Prostate gland (tissue), 2 donors: ENCODE measurements at places on chromosomes 3 and 15. TPM values are rescaled to one million over a fixed set of nuclear protein-coding genes. Genes with fewer than 3 reads are reported as not detected.

DNA sequence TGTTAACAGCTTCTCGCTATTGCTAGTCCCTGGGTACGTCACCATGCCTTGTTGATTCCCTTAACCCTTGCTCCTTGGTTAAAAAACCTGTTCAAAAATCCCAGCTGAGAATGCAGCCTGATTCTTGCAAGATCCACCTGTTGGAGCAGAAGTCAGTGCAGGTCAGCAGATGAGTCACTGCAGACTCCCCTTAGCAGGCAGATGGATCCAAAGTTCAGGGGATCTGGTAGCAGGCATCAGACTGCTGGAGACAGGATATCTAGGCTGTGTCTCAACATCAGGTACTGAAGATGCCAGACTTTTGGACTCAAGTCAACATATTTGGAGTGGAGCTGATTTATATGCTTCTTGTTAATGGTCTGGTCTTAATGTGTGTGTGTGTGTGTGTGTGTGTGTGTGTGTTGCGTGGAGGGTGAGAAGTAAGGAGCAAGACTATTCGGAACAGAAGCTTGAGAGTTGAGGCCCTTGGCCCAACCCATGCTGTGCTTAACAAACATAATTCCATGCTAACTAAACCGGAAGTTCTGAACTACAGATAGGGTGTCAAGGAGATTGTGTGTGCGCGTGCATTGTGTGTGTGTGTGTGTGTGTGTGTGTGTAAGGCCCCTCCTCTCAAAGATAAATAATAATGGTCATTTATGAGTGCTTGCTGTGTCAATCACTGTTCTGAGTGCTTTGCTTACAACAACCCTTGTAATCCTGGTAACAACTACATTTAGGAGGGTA lies 1.0 kb upstream of the C3orf52 start:
- no peak for DNase-seq
- H3K27me3 ChIP-seq = no peaks in the 10 kb centered on the region
- no peak overlapping the region for H3K4me3 ChIP-seq

Gene ZBTB11
- total RNA-seq = 21.2 TPM

GRCh38 chr3:73866846-73867245 lies 242.1 kb upstream of the PDZRN3 start:
- H3K4me1 ChIP-seq = no peaks in the 10 kb centered on the region

- no peaks in the 10 kb centered on the region for H3K36me3 ChIP-seq
- H3K4me1 ChIP-seq = no peaks in the 10 kb centered on the region
- H3K27ac ChIP-seq = no peak overlapping the region
- H3K27me3 ChIP-seq = no peaks in the 10 kb centered on the region
- DNase-seq = no peak
These were observed 99.2 kb upstream of the SAMMSON start for GRCh38 chr3:69900331-69900730.

Gene RUBCN
- total RNA-seq = 32.2 TPM

GRCh38 chr15:79960502-79961212 lies 10.3 kb downstream of the BCL2A1 start:
- no peaks in the 10 kb centered on the region for H3K36me3 ChIP-seq
- H3K4me1 ChIP-seq = no peaks in the 10 kb centered on the region
- H3K4me3 ChIP-seq = no peak overlapping the region

GRCh38 chr3:69669070-69669469 lies 70.2 kb upstream of the MITF start:
- H3K4me3 ChIP-seq = no peak overlapping the region
- no peaks in the 10 kb centered on the region for H3K4me1 ChIP-seq
- no peaks in the 10 kb centered on the region for H3K27me3 ChIP-seq
- no peaks in the 10 kb centered on the region for H3K36me3 ChIP-seq

DNA sequence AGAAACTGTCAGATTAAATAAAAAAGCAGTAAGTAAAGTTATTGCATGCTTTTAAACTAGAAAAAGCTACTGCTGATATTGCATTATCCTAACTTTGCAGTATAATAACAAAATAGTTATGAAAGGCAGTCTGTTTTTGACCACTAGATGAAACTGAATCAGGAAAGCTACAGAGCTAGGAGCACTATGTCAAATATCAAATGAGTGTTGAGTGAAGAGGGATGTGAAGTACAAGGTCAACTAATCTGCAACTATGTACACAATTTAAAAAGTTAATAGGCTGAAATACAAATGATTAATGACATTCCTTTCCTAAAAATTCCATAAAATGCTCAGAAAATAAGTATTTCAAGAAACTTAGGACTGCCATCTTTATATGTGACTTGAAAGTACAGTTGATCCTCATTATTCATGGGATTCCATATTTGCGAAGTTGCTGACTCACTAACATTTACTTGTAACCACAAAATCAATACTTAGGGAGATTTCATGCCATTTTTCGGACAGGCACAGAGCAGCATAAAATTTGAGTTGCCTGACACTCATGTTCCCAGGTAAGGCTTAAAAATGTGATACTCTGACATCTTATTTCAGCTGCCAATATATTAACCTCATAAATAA lies 34.5 kb downstream of the SLC4A7 start:
- H3K4me3 ChIP-seq = no peak overlapping the region
- H3K4me1 ChIP-seq = no peaks in the 10 kb centered on the region
- no peaks in the 10 kb centered on the region for H3K36me3 ChIP-seq
- no peak for DNase-seq
- no peaks in the 10 kb centered on the region for H3K27me3 ChIP-seq
- H3K27ac ChIP-seq = no peak overlapping the region

GRCh38 chr15:19973718-19974117 lies 567.9 kb downstream of the GOLGA6L6 start:
- no peak for DNase-seq
- H3K4me1 ChIP-seq = no peaks in the 10 kb centered on the region
- H3K27ac ChIP-seq = no peak overlapping the region
- no peak overlapping the region for H3K4me3 ChIP-seq
- no peaks in the 10 kb centered on the region for H3K27me3 ChIP-seq
- H3K36me3 ChIP-seq = no peaks in the 10 kb centered on the region

DNA sequence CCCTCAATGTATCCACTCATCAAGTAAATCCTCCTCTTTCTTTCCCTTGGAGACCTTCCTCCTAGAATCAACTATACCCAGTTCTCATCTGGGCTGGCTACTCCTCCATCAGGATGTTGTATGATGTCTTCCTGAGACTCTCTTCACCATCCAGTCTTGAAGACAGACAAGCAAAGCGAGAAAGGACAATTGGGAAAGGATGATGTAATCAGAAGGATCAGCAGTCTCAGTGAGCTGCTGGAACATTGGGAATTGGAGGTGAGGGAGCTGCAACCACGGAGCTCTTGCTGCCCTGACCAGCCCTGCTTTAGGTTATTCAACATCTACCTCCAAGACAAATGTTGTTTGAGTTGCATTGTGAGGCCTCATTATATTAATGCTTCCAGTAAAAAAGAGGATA lies 48.0 kb upstream of the UBP1 start:
- H3K27me3 ChIP-seq = no peaks in the 10 kb centered on the region
- no peak overlapping the region for H3K4me3 ChIP-seq
- no peak overlapping the region for H3K27ac ChIP-seq
- no peak for DNase-seq
- no peaks in the 10 kb centered on the region for H3K4me1 ChIP-seq
- H3K36me3 ChIP-seq = no peaks in the 10 kb centered on the region

GRCh38 chr15:69793781-69794451 lies 303.8 kb downstream of the TLE3 start:
- H3K27me3 ChIP-seq = no peaks in the 10 kb centered on the region
- H3K4me3 ChIP-seq = no peak overlapping the region
- H3K27ac ChIP-seq = no peak overlapping the region
- DNase-seq = no peak

Gene FETUB
- total RNA-seq = not detected

- no peaks in the 10 kb centered on the region for H3K4me1 ChIP-seq
- peak; percentile 52 for DNase-seq
- H3K36me3 ChIP-seq = no peaks in the 10 kb centered on the region
- H3K4me3 ChIP-seq = no peak overlapping the region
- H3K27me3 ChIP-seq = no peaks in the 10 kb centered on the region
These were observed 214.5 kb upstream of the P2RY1 start for GRCh38 chr3:152620395-152620794.

DNA sequence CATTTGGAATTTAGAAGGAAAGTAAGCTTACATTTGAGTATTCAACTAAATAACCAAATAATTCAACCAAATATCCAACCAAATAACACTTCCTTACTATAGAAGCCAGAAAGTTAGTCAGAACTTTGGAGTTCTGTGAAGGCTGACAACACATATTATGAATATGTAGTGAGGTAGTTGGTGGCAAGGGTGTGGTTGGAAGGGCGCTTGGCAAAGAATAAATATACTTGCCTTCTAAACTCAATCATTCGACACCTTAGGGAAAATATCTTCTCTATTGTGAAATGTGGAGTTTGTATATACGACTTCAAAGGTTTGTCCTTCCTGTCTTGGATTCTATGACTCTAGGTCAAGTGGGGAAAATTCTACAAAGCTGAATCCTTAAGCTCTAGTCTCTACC lies 111.7 kb upstream of the OSTN start:
- H3K27me3 ChIP-seq = no peaks in the 10 kb centered on the region
- H3K4me3 ChIP-seq = no peak overlapping the region
- H3K27ac ChIP-seq = no peak overlapping the region
- H3K4me1 ChIP-seq = no peaks in the 10 kb centered on the region
- no peaks in the 10 kb centered on the region for H3K36me3 ChIP-seq
- no peak for DNase-seq

Gene GOLGA8H
- 0.28 TPM for total RNA-seq

GRCh38 chr15:47266566-47266965 lies 450.7 kb upstream of the SEMA6D start:
- no peak for DNase-seq
- H3K4me3 ChIP-seq = no peak overlapping the region
- H3K27me3 ChIP-seq = no peaks in the 10 kb centered on the region
- H3K27ac ChIP-seq = no peak overlapping the region
- no peaks in the 10 kb centered on the region for H3K36me3 ChIP-seq
- no peaks in the 10 kb centered on the region for H3K4me1 ChIP-seq

GRCh38 chr3:134619884-134620445 lies 30.9 kb downstream of the KY start:
- H3K27ac ChIP-seq = no peak overlapping the region
- no peaks in the 10 kb centered on the region for H3K36me3 ChIP-seq
- H3K4me1 ChIP-seq = no peaks in the 10 kb centered on the region
- no peaks in the 10 kb centered on the region for H3K27me3 ChIP-seq

Gene CNTN4
- 1.5 TPM for total RNA-seq

Gene CEMIP
- total RNA-seq = 1.6 TPM

GRCh38 chr3:195697582-195698324 lies 23.0 kb upstream of the MUC20 start:
- H3K36me3 ChIP-seq = no peaks in the 10 kb centered on the region
- no peaks in the 10 kb centered on the region for H3K27me3 ChIP-seq
- no peak overlapping the region for H3K4me3 ChIP-seq
- DNase-seq = no peak

Gene GPR87
- total RNA-seq = 10.9 TPM

DNA sequence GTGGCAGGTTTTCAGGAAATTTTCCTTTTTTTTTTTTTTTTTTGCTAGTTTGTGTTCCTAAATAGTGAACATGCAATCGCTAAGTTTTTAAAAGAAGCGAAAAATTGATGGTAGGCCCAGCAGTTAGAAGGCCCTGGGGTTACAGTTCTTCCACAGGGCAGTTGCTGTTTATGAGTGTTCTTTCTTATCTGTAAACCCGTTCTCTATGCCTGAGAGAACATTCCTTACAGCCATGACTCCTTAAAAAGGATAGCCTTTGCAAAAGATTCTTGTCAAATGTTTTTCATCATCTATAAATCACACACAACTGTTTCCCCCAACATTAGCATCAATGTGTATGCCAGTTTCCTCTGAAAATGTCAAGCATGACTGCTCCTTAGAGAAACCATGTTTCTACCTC lies 23.8 kb upstream of the MYZAP start:
- no peaks in the 10 kb centered on the region for H3K4me1 ChIP-seq
- no peaks in the 10 kb centered on the region for H3K36me3 ChIP-seq
- no peak overlapping the region for H3K4me3 ChIP-seq

GRCh38 chr3:195013411-195014361 lies 257.3 kb downstream of the XXYLT1 start:
- no peaks in the 10 kb centered on the region for H3K36me3 ChIP-seq
- DNase-seq = no peak
- no peak overlapping the region for H3K4me3 ChIP-seq
- H3K27me3 ChIP-seq = no peaks in the 10 kb centered on the region
- H3K27ac ChIP-seq = no peak overlapping the region

DNA sequence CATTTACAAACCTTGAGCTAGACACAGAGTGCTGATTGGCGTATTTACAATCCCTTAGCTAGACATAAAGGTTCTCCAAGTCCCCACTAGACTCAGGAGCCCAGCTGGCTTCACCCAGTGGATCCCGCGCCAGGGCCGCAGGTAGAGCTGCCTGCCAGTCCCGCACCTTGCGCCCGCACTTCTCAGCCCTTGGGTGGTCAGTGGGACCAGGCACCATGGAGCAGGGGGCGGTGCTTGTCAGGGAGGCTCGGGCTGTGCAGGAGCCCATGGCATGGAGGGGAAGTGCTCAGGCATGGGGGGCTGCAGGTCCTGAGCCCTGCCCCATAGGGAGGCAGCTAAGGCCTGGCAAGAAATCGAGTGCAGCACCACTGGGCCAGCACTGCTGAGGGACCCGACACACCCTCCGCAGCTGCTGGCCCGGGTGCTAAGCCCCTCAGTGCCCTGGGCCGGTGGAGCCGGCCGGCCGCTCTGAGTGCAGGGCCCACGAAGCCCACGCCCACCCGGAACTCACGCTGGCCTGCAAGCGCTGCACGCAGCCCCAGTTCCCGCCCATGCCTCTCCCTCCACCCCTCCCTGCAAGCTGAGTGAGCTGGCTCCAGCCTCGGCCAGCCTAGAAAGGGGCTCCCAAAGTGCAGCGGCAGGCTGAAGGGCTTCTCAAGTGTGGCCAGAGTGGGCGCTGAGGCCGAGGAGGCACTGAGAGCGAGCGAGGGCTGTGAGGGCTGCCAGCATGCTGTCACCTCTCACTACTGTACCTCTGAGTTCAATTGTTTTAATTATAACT lies 1213.9 kb downstream of the OTOL1 start:
- no peaks in the 10 kb centered on the region for H3K27me3 ChIP-seq
- H3K36me3 ChIP-seq = no peaks in the 10 kb centered on the region
- H3K4me3 ChIP-seq = no peak overlapping the region
- no peak overlapping the region for H3K27ac ChIP-seq

GRCh38 chr3:64593350-64593749 lies 94.5 kb downstream of the ADAMTS9 start:
- no peak overlapping the region for H3K4me3 ChIP-seq
- H3K27me3 ChIP-seq = no peaks in the 10 kb centered on the region
- H3K36me3 ChIP-seq = no peaks in the 10 kb centered on the region
- H3K4me1 ChIP-seq = no peaks in the 10 kb centered on the region
- H3K27ac ChIP-seq = no peak overlapping the region

DNA sequence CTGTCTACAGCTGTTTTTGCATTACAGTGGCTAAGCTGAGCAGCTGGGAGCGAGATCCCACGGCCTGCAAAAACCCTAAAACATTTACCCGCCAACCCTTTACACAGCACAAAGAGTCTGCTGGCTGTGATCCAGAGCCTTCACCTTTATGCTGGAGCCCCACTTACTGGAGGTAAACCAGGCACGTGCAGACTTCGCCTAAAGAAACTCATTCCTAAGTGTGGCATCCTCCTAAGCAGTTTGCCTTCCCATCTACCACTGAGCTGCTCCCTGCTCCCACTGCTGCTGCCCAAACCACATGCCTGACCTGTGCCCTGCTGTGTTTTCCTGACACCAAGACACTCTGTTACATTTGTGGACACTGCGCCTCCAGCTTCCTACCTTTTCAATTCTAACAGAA lies 53.0 kb downstream of the CHSY1 start:
- no peaks in the 10 kb centered on the region for H3K36me3 ChIP-seq
- no peak overlapping the region for H3K4me3 ChIP-seq
- DNase-seq = no peak
- H3K27me3 ChIP-seq = no peaks in the 10 kb centered on the region
- peak overlapping the region; percentile 14 for H3K27ac ChIP-seq
